ENCODE measurements at places on chromosomes 2 and 18. TPM values are rescaled to one million over a fixed set of nuclear protein-coding genes. Genes with fewer than 3 reads are reported as not detected.

The DLGAP1 gene
- total RNA-seq: not detected

The TEX44 gene
- total RNA-seq: not detected

The GATA6 gene
- total RNA-seq: 10.9 TPM

- no peak for DNase-seq
These were observed 107.1 kb downstream of the ABCA12 start for GRCh38 chr2:215031321-215031720.

The RPL31 gene
- 760 TPM for total RNA-seq

GRCh38 chr18:61635901-61636528 lies 256.8 kb downstream of the RNF152 start:
- peak; percentile 58 for DNase-seq

DNA sequence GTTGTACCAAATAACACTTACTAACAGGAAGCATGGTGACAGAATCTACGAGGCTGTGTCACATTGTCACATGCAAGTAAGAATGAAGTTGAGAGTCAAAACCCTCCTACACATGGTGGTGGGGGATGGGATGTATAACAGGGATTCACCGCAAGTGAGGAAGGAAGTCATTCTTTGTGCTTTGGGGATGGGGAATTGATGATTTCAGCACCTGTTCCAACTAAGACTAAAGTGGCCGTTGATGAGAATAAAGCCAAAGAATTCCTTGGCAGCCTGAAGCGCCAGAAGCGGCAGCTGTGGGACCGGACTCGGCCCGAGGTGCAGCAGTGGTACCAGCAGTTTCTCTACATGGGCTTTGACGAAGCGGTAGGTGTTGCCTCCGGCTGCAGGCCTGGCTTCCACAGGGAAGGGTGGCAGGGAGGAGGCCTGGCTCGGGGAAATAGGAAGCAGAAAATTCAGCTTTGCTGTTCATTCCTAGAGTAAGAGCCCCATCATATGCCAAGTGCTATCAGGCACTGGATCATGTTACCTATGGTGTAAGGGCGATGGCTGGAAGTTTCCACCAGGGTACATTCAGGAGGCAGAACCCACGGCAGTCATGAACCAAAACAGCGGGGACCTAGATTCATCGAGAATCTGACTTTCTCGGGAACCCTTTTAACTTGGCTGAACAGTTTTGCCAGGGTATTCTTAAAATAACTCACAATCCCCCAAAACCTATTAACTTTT lies 120.3 kb downstream of the UXS1 start:
- no peak for DNase-seq

The MRPS5 gene
- total RNA-seq: 29.2 TPM

The IGFBP2 gene
- total RNA-seq: 11.2 TPM

The PNO1 gene
- total RNA-seq: 10.5 TPM

GRCh38 chr2:72803151-72803550 lies 22.7 kb downstream of the EXOC6B start:
- DNase-seq: peak; percentile 56

DNA sequence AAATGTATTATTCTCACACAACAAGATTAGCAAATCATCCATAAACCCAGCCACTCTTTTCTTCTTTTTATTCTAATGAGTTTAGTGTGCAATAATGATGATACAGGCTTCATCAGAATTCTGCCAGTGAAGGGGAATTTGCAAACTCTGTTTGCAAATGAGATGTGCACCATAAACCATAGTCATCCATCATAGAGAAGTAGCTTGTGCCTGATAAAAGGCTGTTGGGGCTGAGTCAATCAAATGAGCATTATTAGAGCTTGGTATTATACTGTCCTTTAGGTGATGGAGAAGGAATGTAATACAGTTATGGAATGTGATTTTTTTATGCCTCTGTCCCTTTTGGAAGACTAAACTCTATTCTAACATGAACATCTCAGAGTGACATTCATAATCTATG lies 101.8 kb downstream of the DCC start:
- no peak for DNase-seq

The SPDYA gene
- 0.59 TPM for total RNA-seq

DNA sequence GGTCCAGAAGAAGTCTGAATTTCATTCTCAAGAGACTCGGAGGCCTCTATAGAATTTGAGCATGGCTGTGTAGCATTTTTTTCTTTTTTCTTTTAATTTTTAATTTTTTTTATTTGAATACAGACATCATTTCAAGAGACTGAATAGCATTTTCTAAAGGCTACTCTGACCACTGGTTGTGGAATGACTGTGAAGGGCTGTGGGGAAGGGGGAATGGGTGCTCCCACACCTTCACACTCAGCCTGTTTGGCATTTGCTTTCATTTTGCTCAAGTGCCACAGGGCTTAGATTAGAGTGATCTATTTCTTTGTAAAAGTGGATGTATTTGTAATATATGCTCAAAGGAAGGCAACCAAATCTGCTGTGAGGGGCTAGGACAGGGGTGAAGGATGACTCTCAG lies 142.0 kb upstream of the SPOPL start:
- DNase-seq: no peak

GRCh38 chr18:43866696-43867095 lies 589.4 kb upstream of the SYT4 start:
- DNase-seq: no peak

The DHRS9 gene
- total RNA-seq: not detected

The ABCG5 gene
- total RNA-seq: not detected

GRCh38 chr2:7795778-7796563 lies 878.8 kb downstream of the RNF144A start:
- DNase-seq: no peak

GRCh38 chr2:236618370-236618769 lies 48.7 kb downstream of the ACKR3 start:
- DNase-seq: no peak

The STPG4 gene
- 0.72 TPM for total RNA-seq

DNA sequence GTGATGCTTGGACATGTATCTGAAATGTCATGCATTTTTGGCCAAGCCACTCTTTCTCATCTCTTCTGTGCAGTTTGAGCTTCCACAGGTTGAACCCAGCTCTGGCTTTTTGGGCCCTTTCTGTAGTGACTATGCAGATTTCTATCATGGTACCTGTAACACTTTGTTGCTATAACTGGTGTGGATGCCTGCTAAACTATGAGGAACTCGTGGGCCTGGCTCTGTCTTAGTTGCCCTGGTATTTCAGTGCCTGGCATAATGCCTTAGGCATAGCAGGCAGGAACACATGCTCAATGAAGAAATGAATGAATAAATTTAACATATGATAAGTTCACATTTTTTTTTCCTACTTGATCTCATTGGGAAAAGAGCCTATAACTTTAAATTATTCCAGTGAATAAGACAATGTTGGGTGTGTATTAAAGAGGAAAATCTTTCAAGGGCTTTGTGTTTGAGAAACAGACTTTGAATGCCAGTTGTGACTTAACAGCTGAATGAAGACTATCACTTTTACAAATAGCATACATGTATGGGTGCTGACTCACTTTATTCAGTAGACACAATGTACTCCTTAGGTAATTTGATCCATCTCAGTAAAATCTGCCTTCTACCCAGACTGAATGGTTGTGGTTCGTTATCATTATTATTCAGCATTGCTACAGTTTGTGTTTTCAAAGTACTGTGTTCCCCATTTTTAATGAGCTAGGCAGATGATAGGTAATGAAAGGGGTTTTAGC lies 86.4 kb upstream of the MAP4K3 start:
- DNase-seq: peak; percentile 88

- no peak for DNase-seq
These were observed 40.6 kb upstream of the CCNYL1 start for GRCh38 chr2:207670887-207671286.

The GKN1 gene
- total RNA-seq: 0.29 TPM

DNA sequence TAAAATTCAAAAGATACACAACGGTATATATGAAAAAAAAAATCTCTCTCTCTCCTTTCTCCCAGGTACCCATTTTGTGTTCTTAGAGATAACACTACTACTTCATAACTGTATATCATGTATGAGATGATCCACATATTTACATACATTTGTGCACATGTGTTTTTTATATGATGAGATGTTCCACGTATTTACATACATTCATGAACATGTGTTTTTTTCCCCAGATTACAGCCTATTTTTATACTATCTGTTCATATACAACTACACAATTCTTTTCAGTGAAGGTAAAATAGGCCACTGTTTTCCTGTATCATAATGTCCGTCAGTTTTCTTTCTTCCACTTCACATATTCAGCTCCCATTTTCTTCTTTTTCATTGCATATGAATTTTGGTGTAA lies 808.9 kb downstream of the LRRTM4 start:
- no peak for DNase-seq

The ANKRD62 gene
- not detected for total RNA-seq

DNA sequence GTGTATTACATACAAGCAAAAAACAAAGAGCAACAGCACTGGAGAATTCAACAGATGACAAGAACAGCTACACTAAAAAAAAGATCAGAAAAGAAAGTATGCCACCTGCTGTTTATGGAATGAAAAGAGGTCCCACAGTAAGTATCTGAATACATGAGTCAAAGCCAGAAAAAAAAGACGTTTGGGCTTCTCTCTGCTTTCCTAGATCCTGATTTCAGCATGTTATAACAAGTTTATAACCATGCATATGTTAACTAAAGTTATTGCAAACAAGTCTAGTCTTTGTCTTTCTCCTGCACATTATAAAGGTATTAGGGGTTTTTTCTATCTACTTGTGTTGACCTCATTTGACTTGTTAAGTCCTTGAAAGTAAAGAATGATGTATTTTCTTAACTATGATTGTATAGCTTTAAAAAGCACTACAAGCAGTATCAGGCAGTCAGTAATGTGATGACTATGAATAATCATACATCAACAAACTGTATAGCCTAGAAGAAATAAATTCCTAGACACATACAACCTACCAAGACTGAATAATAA lies 108.5 kb upstream of the COL5A2 start:
- DNase-seq: no peak

GRCh38 chr2:206527153-206527552 lies 83.8 kb downstream of the ADAM23 start:
- no peak for DNase-seq

- DNase-seq: peak; percentile 77
These were observed 30.4 kb upstream of the GMCL1 start for GRCh38 chr2:69798909-69799526.

DNA sequence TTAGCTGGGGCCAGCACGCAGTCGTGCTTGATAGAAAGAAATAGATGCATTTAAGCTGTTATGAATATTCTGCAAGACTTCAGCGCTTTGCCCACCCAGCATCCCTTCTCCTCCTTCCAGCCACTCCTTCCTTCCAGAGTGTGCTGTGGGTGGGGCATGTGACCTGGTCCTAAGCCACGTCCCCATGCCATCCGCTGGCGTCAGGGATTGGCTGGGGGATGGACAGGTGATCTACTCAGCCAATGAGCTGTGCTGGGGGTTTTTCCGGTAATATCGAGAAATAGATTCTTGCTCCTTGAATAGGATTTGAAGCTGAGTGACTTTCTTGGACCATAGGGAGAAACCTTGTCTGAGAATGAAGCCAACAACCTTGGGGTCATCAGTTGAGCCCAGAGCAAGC lies 4.8 kb upstream of the ZAP70 start:
- peak; percentile 32 for DNase-seq

The CAPN14 gene
- under 0.01 TPM for total RNA-seq

DNA sequence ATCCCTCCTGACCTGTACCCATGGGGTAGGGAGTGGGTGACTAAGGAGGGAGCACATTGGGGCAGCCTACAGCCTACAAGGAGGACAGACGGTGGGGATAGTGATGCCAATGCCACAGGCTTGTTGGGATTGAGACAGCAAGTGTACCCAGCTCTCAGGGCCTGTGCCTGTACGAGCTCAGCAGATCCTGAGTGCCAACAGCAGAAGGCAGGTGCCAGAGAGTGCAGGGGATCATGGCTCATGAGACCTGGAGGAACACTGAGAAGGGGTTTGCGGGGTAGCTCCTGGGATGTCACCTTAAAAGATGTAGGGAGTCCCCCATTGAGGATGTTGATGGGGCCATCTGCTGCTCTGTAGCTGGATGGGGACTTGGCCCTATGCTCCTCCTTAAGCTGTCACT lies 10.3 kb upstream of the SNED1 start:
- no peak for DNase-seq

The RGPD3 gene
- 0.59 TPM for total RNA-seq

The ABHD1 gene
- total RNA-seq: under 0.01 TPM

- DNase-seq: no peak
These were observed 99.3 kb downstream of the MCFD2 start for GRCh38 chr2:46816151-46816845.

The TXNDC2 gene
- 0.36 TPM for total RNA-seq

GRCh38 chr2:134468164-134468563 lies 214.3 kb downstream of the MGAT5 start:
- no peak for DNase-seq

The MGAT4A gene
- 0.36 TPM for total RNA-seq

- DNase-seq: peak; percentile 66
These were observed 63.2 kb upstream of the MAPRE2 start for GRCh38 chr18:34977838-34978532.
